ENCODE measurements at places on chromosomes 11 and 22. TPM values are rescaled to one million over a fixed set of nuclear protein-coding genes. Genes with fewer than 3 reads are reported as not detected.
A peak's percentile ranks its signal among the peaks of the same experiment; 100 is the strongest.

Gene PTPRCAP
- 134 TPM for total RNA-seq

- DNase-seq, result no peak
- H3K36me3 ChIP-seq, result no peaks in the 10 kb centered on the region
- H3K27me3 ChIP-seq, result peaks cover 4% of the 10 kb centered on the region
- no peak overlapping the region for H3K4me3 ChIP-seq
Observed at GRCh38 chr22:43544289-43544673, 132.5 kb downstream of the MPPED1 start.

Gene RAB3IL1
- total RNA-seq, result not detected

DNA sequence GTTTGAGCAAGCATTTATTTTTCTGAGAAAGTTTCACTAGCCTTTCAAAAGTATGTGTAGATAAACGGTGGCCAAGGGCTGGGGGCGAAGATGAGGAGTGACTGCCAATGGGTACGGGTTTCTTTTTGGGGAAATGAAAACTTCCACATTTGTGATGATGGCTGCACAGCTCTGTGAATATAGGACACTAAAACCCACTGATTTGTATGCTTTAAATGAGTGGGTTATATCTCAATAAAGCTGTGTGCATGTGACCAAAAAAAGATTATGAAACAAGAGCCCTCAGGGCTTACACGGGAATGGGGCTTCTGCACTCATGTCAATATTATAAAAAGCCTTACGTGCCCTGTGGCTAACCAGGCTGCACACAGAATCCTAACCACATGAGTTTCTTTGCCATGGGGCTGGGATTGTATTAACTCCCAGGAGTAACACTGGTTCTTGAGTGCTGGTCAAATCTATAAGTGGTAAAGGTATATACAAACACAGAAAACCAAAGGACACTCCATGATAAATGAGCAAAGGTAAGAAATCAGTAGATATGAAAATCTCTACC lies 31.3 kb downstream of the ABCC8 start:
- no peaks in the 10 kb centered on the region for H3K4me1 ChIP-seq
- DNase-seq, result no peak
- no peak overlapping the region for H3K27ac ChIP-seq
- no peaks in the 10 kb centered on the region for H3K27me3 ChIP-seq

DNA sequence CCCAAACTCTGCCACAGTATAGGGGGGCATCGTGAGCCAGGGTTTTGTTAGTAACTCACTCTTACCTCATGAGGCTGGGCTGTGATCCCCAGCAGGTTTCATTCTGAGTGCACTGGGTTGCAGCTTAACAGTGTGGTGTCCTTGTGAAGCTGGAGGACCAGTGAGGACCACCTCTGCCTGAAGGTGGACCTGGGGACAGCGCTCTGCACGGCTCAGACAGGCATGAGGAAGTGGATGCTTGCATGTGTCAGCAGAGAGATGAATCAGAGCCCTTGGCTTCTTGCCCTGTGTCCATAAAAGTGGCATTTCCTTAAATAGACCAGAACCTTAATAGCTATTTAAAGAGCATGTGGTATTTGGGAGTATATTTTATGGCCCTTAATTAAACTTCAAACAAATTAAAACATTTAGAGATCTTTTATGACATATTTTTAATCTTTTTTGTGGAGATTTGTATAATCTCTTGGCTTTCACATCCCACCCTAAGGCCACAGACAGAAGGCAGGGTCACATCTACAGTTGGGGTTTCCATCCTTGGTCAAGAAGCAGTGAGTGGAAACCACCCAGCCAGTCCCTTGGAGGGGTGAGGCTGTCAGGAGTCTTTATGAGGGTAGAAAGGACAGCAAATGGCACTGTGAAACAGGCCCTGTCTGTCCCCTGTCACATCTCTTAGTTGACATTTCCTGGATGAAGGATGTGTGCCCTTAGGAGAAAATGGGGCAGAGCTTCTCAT lies 24.8 kb upstream of the ADORA2A start:
- no peak overlapping the region for H3K27ac ChIP-seq
- H3K36me3 ChIP-seq, result peaks cover 25% of the 10 kb centered on the region
- peak; percentile 74 for DNase-seq
- H3K4me3 ChIP-seq, result no peak overlapping the region
- H3K27me3 ChIP-seq, result no peaks in the 10 kb centered on the region

Data from CD4-positive, alpha-beta T cell (primary cell).